ENCODE measurements at places on chromosomes 5 and 9.

DNA sequence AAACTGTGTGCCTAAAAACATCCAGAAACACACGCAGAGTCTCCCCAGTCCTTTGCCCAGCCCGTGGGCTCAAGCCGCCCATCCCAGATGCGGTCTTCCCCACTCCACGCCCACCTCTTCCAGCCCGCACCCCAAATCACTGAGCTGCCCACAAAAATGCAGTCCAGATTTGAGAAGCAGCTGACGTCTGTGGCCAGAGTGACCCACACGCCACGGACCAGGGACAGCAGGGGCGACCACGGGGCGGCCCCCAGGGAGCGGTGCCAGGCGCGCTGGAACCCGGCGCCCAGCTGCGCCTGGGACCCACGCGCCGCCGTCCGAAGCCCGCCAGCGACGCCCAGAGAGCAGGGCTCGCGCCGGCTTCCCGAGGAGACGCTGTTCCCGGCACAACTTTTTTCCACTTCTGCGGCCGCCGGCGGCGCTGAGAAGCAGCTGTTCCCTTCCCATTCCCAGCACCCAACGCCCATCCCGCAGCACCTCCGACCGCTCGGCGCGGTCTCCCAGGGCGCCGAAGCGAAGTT lies 674 bp downstream of the LHFPL2 start:
- DNase-seq = no peak

- no peak for DNase-seq
Observed at GRCh38 chr5:72741805-72742204, 74.7 kb upstream of the TNPO1 start.

GRCh38 chr5:81397176-81397575 lies 3.2 kb upstream of the ACOT12 start:
- no peak for DNase-seq

GRCh38 chr9:98442541-98442940 lies 187.1 kb upstream of the TBC1D2 start:
- no peak for DNase-seq

DNA sequence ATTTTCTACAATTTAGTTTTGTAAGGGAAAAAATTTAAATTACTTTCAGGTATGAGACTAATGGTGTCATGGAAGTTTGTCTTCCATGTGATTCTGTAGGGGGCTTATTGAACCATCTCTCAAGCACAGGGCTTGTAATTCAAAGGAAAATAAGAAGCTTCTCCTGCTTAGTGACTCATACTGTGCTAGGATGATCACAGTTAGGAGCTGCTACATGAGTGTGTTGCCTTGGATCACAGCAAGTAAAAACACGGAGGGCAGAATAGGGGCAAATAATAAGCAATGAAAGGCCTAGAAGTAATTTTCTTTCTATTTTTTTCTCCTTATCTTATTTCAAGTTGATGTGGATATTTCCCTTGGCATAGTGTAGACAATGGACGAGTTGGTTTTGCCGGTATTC lies 28.9 kb downstream of the TMEM167A start:
- no peak for DNase-seq

- no peak for DNase-seq
Observed at GRCh38 chr5:139886213-139886612, 90.6 kb downstream of the PSD2 start.

DNA sequence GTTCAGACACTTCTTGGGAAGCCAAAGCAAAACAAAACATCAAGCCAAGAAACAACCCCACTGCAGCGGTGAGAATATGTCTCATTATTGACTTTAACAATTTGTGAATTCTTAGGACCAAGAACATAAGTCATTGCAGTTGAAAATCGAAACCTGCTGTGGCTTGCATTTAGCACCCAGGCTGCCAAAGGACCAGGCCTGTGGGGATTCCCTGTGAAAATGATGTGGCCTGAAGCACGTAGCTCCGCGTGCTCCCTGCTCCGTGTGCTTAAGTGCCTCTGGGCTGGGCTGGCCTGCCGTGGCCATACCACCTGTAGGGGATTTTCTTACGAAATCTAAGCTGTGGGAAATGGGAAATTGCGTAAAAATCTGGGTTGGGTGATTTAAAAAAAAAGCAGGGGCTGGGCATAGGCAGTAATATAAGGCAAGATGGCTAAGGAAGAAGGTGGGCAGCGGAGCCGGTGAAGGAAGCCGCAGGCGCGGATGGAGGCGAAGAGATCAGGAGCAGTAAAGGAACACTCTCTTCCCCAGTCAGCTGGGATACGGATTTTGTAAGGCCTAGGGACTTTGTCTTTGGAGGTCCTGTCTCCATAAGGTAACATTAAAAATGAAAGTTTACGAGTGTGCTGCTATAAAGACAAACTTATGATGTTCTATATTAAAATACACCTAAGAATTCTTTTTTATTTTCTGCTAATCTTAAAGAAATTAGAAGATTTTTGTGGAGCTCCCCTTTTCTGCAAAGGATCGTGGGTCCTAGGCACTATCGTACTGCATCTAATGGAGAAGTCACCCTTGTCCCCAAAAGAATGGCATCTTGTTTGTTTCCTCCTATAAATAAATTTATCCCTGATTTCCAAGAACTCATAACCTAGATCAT lies 189.6 kb upstream of the SEMA6A start:
- DNase-seq = no peak

DNA sequence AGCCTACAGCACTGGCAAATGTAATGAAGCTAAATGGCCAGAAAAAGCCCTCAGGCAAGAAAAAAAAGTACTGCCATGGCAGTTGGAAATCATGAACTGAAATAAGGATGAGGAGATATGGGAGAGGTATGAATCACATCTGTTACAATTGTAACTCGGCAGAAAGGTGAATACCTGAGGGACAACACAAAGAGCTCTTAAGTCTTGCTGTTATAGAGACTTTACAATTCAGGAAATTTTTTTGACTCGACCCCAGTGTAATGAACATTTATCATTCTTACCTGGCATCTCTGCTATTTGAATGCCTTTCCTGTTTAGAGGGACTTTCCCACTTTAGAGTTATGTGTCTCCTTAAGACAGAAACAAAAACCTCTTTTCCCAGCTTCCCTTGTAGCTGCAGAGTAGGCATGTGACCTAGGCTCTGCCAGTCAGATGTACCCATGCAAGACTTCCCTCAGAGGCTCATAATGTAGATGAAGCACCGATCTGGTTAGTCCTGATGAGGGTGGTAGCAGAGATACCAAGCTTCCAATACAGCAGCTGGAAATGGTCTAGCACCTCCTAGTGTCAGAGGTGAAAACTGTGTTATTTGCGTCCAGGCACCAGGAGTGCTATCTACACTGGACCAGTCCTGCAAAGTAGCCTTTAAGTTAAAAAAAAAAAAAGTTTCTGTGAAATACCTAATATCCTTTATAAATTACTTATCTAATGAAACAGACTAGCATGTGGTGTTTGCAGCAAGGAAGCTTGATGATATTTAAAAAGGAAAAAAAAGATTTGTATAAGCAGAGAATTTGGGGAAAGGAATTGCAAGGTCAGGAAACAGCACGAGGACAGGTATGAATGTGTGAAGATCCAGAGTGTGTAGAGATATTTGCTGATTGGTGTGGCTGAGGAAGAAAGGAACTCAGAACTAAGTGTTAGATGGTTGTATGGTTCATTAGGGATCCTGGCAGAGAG lies 146.9 kb upstream of the SLC1A3 start:
- DNase-seq = no peak

GRCh38 chr5:100430268-100431195 lies 104.6 kb upstream of the FAM174A start:
- peak; percentile 25 for DNase-seq

DNA sequence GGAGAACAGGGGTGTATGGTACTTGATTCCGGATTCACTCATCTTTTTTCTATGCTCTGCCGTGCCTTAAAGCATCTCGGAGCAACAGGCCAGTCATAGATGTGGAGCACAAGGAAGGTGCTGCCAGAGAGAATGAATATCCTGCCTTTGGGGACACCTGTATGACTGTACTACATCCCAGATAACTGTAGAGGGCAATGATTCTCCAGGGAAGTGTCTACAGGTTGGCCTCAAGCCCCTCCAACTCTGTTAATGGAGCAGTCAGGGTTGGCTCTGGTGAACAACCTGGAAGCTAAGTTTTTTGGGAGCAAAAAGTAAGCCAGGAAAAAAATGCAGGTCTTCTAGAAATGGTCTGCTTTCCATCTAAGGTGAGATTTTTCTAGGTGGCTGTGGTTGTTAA lies 71.0 kb downstream of the NREP start:
- no peak for DNase-seq

DNA sequence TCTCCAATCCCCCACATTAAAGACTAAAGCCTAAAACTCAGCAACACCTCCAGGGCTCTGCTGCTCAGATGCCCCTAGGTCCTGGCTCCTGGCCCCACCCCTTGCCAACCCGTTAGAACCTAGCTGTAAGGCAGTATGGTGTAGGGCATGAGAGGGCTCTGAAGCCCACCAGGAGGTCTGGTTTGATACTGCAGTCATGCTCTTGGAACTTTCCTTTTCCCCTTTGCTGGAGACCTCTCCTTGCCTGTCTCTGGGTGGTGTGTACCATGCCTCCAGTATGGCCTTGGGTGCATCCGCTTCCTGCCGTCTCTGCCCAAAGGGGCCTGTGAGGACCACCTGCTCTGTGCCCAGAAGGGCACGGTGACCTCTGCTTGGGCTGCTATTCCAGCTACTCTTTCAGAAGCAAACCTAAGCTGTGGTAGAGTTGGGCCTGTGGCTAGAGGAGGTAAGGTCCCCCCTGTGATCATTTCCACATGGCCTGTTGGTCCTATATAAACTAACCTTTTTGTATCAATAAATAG lies 3.5 kb downstream of the TENT4A start:
- no peak for DNase-seq

GRCh38 chr5:139665626-139666025 lies 17.5 kb downstream of the CXXC5 start:
- DNase-seq = no peak

DNA sequence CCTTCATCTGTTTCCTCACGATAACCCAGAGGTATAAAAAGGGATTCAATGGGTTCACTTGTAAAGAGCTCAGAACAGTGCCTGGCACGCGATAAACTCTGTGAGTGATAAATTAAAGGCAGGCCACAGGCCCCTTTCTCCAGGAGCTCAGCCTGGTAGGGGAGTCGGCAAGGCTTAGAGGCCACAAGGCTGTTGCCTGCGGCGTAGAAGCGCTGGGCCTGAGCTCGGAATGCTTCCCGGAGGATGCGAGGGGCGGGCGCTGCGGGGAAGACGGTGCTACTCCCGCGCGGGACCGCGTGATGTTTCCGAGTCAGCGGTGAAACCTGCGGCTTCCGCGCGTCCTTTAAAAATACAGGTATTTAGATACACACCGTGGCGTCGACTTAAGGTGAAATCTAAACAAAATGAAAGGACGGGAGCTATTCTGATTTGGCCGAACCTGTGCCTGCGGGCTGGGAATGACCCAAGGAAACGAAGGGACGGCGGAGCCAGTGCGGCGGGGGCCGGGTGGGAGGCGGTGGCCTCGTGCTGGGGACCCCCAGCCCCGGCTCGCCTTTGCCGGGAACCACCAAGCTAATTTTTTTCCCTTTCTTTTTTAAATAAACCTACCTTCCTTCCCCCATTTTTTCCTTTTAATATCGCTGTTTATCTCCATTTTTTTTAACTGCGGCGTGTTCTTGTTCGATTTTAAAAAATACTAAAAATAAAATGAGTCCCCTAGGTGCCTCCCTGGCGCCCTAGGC lies 6.2 kb downstream of the NKX2-5 start:
- DNase-seq = no peak

DNA sequence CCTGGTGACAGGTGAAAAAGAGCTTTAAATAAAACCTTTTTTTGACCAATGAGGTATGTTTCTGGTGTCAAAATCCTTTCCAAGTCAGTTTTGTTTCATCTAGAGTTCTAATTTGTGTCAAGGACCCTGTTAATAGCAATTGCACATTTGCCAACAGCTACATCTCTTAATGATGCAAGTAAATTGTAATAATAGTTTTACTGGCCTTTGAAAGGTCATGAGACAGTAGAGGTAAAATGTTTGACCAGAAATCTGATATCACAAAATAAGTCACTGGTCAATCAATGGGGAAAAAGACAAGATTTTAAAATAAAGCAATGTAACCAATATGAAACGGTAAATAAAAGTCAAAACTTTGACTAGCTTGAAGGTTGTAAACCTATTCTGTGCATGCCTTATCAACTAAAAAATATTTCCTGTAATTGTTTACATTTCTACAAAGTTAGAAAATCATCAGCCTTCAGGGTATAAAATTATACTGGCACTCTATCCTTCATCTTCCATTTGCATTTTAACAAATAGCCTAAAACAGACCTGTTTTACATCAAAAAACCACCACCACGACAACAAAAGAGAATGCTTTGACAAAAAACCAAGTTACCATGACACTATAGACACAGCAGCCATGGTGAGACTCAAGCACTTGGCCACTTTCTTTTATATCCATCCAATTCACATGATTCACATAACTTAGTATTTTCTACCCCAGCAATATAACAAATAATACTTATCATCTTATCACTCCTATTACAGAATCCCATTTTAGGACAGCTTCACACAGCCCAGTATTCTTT lies 3.0 kb downstream of the NADK2 start:
- DNase-seq = no peak

DNA sequence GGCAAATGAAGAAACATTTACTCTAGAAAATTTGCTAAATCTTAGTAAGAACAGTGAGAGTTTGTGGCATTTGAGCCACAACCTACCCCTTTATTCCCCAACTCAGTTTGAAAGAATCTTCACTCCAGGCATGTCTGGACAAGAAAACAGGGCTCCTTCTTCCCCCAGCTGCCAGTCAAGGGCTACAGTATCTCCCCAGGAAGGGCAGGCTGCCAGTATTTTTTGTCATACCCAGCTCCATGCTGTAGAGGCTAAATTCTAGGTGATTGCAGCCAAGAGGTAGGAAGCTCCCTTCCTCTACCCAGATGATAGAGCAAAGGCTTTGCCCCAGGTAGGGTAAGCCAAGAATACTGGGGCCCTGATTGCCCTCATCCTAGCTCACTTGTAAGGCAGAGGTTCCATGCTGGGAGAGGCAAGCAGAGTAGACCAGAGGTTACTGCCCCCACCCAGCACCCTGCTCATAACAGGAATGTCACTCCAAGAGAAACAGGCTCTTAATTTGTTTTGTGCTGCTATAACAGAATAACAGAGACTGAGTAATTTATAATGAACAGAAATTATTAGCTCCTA lies 20.0 kb upstream of the GRPEL2 start:
- DNase-seq = no peak

DNA sequence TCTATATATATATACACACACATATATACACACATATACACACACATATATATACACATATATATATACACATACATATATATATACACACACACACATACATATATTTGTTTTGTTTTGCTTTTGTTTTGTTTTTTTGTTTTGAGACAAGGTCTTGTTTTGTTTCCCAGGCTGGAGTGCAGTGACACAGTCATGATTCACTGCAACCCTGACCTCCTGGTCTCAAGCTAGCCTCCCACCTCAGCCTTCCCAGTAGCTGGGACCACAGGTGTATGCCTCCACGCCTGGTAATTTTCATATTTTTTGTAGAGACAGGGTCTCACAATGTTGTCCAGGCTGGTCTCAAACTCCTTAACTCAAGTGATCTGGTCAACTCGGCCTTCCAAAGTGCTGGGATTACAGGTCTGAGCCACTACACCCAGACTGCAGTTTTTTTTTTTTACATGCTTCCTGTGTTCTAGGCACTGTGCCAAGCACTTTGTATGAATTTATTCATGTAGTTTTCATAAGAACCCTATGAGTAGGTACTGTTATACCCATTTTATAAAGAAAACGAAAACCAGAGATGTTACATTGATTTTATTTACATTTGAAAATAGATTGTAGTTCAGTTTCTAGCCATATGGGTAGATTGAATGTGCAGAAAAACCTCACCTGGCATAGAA lies 120.7 kb downstream of the PBX3 start:
- no peak for DNase-seq

Measured in stimulated activated CD4-positive, alpha-beta T cell treated with anti-CD3 and anti-CD28 coated beads, Interleukin-15, amount 100 ng/mL, for 48 hours (primary cell).